ENCODE measurements at places on chromosomes 6 and 20.

DNA sequence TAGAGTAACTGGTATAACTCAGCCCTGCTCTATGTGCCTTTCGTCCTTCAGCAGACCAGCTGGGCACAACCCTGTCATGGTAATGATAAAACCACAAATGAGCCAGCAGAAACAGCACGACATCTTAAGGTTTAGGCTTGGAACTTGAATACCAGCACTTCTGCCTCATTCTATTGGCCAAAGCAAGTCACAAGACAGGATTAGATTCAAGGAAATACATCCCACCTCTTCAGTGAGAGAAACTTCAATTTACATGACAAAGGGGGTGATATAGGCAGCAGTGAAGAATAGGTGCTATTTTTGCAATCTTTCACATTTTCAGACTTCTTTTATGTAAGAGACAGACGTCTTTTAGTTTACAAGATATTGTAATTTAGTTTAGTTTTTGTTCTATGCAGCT lies 69.8 kb upstream of the SLC35F1 start:
- DNase-seq, result no peak

DNA sequence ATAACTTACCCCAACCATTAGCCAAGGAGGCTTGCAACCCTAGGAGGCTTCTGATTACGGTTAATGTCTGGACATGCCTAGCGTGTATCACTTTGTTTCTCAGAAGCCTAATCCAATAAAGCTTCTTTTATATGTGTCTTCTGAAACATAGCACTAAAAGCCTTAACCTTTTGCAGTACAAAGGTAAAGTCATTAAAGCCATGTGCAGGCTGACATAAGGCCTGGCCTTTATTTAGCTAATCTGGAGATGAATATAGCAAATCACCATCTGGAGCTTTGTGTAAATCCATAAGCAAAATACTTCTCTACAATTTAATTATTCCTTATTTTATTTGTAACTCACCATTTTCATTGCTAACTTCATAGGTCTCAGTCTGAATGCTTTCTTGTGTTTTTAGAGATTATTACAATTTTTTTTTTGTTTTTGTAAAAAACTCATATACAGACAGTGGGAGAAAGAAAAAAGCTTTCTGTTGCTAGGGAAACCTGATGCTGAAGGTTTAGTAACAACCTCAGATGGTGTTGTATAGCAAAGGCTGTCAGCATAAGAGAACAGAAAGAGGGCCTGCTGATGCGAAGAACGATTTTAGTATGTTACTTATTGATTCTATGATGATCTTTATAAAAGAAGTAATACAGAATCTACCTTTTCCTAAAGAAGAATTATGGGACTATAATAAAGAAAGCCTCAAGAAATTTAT lies at the start of gene EYS:
Gene EYS (minus strand): TSS at position 101 of the 701 bp plus-strand sequence. CDS start 211,816 bp downstream, outside the sequence.
- no peak for DNase-seq

DNA sequence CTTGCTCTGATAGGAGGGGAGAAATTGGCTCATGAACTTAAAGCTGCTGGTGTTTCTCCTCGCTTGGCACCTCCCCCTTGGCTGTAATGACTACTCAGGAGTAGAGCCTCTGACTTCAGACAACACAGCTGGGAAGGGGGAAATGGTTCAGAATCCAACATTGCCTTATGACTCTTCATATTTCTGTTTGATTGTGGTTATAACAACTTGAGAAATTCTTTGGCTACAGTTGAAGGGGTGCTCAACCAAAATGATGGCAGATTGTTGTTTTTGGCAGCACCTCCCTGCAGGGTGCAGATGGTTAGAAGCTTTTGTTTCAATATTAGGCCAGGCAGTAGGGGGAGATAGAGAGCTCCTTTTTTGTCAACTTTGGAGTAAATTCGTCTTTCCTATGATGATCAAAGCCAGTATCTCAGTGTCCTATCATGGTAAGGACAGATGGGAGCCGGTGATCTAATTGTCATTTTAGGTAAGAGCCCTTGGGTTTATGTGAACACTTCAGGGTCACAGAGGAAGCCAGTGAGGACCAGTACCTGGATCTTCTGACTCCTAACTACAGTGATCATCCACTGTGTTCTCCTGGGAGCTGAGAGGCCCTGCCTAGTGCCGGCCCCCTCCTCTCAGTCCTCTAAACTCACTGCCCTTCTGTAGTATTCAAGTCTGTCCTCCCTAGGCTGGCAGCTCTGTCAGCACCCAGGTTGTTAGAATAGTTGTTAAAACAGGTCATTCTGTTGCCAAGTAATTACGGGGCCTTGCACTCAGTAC lies 39.9 kb downstream of the RPRD1B start:
- no peak for DNase-seq

GRCh38 chr6:134531611-134532010 lies 213.7 kb upstream of the SGK1 start:
- no peak for DNase-seq
